Stimulated activated CD8-positive, alpha-beta memory T cell treated with anti-CD3 and anti-CD28 coated beads, Interleukin-7, amount 100 ng/mL, for 1 hour (primary cell): ENCODE measurements at places on chromosomes 6 and 20.

GRCh38 chr6:75791881-75792280 is 42.8 kb downstream of the MYO6 start:
- no peak for DNase-seq

DNA sequence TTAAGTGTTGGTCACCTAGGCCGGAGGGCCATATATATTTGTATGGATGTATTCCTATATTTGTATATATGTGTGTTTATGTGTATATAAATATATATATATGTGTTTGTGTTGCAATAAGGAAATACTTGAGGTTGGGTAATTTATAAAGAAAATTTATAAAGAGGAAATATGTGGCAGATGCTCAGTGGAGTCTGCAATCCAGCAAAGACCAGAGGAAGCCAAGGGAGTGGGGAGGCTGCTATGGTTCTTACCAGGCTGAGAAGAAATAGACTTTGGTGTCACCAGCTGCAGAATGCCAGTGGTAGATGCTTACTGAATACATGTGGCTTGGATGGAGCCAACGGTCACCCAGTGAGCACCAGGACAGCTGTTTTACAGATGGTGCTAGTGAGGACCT is 97.4 kb upstream of the ELOVL5 start:
- no peak for DNase-seq

DNA sequence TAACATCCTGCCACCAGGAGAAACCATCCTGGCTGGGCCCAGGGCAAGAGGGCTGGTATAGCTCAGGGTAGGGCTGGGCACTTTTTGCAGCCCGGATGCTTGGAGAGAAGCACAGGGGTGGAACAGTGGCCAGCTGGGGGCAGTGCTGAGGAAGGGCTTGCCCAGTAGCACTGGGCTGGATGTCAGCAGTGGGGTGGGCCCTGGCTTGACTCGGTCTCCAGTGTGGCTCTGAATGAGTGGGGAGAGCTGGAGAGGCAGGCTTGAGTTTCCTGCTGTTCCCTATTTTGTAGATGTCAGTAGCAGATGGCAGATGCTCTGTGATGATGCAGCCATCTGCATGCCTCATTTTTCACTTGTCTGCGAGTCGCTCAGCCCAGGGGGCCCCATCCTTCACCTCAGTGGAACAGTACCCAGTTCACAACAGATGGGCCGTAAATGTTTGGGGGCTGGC is 56.3 kb upstream of the TULP1 start:
- no peak for DNase-seq

GRCh38 chr6:6560909-6561308 is 27.6 kb upstream of the LY86 start:
- DNase-seq: no peak

- no peak for DNase-seq
Observed at GRCh38 chr6:128131036-128131435, 230.2 kb upstream of the THEMIS start.
